ENCODE measurements at places on chromosomes 12 and 14.

DNA sequence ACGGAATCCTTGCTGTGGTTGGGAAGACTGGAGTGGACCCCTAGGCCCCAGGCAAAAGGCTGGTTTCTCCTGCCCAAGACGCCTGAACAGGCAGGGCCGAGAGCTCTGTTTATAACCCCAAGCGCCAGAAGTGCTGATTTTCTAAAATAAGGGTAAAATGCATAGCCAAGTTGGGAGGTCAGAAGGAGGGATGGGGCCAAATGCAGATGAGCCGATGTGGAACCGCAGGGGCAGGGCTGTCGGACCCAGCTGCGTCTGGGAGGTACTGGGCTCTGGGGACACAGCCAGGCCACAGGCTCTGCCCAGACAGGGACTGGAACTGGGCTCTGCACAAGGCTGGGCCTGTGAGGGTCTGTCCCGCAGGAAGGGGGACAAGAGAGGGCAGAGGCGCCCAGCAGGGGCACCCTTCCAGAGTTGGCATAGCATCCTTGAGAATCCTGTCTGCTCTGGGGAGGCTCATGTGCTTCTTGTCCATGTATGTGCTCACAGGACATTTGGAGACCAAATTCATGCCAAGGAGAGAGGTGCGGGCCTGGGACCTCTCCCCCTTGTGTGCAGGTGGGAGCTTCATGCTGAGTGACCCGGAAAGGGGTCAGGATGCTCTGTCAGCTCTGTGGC, 49.1 kb downstream of the JAG2 start:
- DNase-seq: no peak

GRCh38 chr14:85165094-85165493, 364.9 kb upstream of the FLRT2 start:
- no peak for DNase-seq

DNA sequence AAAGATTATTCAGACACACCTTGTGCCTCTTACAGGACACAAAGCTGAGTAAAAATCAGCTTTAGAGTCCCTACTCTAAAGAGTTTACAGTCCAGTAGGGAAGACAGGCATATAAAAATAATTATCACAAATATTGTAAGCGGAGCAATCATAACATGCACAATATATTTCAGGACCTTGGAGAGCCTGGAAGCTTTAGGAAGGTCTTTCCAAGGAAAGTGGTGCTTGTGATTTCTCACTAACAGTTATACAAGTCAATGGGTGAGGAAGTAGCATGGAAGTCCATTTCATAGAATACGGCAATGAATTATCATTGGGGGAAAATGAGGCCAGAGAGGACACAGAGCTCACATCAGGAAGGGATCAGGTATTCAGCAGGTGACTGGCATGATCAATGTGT, 268.3 kb downstream of the C12orf50 start:
- DNase-seq: no peak

DNA sequence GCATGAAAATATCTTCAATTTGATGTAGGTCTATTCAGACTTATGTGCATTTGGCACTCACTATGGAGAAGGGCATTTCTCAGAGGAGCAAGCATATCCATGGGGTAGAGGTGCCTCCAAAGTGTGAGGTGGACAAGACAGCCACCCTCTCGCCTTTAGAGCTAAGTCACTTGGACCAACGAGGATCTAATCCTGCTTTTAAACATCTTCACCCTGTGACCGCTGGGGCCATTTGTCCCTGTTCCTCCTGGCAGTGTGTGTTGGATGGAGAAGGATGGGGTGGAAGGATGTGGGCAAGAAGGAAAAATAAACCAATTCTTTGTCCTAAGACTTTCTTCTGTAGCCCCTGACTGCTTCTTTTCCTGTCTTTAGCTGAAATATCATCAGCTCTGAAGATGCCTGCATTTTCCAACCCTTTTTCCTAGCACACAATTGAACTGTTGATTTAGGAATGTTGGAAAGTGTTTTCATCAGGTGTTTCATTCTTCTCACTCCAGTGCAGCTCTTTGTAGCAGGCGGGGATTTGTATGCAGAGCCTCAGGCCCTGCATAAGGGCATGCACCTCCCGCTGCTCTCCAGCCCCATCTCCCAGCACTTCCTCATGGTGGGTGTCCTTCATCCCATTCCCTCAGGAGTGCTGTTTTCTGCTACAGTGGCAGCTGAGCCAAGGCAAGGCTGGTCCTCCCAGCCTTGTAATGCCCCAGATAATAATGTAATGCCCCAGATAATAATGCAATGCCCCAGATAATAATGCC, 5.3 kb downstream of the FGF6 start:
- DNase-seq: no peak

DNA sequence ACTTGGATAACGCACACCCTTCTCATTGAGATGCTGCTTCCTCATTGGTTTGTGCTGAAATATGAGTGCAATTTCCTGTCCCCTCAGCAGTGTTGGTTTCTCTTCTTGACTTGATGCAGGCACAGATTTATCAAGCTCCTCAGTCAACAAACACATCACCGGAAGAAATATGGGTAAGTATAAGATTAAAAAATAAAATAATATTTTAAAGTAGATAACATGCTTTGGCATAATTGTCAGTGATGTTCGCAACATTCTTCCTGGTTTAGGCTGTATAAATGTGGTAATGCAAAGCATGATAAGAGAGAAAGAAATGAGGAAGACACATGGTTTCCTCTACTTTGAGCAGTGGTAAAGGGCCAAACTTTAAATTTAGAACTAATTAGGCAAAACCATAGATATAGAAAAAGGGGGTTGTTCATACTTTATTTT, at the start of gene GPR65:
Gene GPR65 (plus strand): TSS at position 86 of the 432 bp plus-strand sequence. CDS start 5,713 bp downstream, outside the sequence.
- DNase-seq: no peak

- DNase-seq: no peak
These were observed 962 bp upstream of the KERA start for GRCh38 chr12:91058786-91059185.

DNA sequence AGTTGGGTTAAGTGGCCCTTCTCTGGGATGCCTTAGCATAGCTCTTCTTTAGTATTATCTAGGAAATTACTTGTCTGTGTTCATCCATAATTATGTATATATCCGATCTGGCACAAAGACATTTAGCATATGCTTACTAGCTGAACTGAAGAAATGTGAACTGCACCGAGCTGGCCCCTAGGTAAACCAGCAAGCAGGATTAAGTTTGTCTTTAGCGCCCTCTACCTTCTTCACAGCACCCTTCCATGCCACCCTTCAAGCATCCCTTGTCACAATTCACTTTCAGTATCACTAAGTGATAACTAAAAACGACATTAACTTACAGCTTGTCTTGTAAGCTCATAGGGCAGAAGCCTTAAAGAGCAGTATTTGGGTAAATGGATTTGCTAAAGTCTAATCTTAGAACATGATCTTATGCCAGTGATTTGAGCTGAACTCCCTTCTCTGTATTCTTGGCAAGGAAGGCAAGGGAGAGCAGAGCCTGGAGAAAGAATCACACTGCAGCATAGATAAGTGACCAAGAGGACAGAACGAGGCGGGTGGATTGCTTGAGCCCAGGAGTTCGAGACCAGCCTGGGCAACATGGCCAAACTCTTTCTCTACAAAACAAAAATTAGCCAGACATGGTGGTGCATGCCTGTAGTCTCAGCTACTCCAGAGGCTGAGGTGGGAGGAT, 2.6 kb upstream of the HAL start:
- no peak for DNase-seq

- no peak for DNase-seq
These were observed 32.0 kb upstream of the SSTR1 start for GRCh38 chr14:38175658-38176057.

DNA sequence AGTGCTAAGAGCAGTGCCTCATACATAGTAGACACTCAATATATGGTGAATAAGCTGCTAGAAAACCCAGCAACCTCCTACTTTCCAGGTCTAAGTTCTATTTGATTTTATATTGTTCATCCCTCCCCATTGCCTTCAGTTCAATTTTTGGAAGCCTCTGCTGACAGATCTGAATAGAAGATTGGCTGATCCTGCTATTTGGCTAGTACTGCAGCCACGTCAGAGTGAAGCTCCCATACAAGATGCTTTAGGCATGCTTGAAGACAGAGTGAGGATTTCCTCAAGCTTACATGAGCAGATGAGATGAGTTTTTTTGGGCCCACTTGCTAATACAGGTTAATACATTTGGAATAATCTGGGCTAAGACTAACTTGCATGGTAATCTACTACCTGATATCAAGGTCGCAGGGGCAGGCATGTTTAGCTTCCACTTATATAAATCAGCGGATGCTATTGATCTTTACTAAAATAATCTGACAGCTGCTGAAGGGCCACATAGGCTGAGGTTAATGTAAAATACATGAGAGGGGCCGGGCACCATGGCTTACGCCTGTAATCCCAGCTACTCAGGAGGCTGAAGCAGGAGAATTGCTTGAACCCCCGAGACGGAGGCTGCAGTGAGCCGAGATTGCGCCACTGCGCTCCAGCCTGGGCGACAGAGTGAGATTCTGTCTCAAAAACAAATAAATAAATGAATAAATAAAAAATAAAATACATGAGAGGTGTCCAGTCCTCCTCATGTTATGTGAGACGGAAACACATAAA, 15.9 kb upstream of the AEBP2 start:
- no peak for DNase-seq

DNA sequence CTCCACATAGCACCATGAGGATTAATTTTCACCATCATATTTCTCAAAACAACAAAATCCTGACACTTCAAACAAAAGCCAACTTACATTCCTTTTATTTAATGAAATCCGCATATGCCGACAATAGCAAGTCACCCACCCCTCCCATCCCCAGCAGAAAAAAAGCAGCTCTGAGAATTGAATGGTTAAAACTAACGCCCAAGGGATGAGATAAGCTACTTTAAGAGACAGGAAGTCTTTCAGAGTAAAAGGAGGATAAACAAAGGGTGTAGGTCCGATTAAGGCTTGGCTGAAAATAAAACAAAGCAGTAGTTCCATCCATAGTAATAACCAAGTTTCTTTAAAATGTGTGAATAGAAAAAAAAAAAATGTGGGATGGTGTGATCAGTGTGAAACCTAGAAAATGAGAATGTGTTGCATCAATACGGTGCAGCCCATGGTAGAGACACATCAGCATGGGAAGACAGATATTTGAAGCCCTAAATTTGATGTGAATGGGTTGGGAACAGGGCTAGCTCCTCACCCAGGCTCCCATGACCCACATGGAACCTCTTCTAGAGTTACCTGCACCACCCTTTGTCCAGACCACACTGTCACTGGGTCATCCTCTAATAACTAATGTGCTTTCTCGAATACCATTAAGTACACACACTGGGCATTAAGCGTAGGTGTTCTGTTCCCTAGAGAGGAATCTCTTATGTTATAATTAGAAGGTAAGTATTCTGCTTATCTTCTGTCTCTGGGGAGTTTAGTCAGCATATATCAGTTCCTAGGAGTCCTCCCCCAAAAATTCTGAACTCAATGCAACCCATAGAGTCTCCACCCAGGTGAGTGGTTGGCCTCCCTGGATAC, 31.7 kb downstream of the RTRAF start:
- DNase-seq: no peak

GRCh38 chr14:38134416-38135030, 73.2 kb upstream of the SSTR1 start:
- no peak for DNase-seq

DNA sequence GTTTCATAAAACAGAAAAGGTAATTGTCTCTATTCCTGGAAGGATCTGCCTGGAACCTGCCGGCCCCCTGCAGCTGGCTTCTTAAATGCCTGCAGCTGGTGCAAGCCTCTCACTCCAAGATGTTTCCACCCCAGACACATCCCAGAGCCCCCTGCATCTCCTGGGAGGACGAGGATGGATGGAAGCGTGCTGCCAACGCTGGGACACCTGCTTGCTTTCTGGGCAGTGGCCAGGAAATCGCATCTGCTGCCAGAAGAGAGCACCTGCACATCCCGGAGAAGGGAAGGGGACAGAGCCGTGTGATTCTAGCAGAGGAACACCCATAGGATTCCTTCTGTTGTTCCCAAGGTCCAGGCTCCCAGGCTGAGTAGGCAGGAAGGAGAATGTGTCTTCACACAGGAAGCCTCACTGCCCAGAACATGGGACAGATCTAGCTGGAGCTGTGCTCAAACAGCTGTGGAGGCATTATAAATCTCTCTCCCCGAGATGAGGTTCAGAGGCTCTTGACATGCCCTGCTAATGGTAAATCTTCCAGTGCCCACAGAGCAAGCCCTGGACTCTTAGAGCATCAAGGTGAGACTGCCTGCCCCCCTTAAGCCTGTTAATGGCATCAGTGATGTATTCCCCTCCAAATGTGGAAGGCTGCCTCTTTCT, 138.8 kb upstream of the MAP1LC3B2 start:
- no peak for DNase-seq

DNA sequence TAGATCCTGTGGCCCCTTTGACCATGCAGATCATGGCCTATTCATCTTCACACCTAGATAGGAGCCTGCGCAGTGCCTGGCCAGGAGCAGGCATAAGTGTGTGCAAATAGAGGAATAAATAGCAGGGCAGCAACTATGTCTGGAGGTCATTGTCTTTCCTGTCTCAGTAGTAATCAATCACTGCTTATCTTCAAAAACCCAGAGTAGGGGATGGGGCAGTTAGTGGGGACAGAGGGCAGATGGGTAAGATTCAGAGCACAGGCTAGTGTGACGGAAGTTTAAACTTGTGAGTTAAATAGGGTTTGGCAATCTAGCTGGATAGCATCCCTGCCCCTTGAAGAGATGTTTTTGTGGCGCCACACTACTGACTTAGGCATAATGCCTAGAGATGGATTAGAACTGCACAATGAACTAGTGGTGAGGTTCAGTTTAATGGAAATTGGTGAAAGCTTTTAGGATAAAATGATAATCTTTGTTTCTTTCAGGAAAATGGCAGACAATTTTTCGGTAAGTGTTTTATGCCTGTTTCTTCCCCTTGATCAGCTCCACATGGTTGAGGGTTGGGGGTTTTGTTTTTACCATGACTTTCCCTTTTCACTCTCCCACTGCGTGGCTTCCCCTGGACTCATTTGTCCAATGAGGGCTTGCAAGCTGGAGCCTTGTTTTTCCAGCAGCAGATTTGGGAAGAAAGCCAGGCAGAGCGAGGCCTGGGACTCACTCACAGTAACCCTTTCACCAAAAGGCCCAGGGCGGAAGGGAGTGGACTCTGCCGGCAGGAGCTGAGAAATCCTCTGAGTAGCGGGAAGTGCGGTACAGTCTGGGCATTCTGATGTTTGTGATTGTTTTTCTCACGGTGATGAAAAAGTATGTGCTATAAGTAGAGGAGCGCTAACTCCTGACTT, 8.1 kb downstream of the LGALS3 start:
- DNase-seq: no peak

GRCh38 chr14:81940651-81941050, 407.0 kb upstream of the SEL1L start:
- DNase-seq: no peak

DNA sequence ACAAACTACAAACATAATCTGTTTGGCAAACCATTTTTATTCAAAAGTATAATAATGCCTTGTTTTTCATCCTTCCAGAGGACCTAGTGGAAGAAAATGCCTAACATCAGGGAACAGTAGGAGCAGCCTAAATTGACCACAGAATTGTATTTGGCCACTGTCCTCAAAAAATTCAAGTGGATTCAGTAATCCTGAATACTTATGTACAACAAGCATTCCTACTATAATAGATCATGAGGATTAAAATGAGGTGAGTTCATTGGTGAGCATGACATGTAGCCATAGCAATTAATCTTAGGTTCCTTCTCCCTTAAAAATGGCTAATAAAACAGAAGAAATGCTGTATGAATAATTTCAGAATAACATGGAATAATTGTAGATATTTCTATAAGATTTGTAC, 209.3 kb downstream of the DAD1 start:
- no peak for DNase-seq

All from stimulated activated CD8-positive, alpha-beta memory T cell treated with anti-CD3 and anti-CD28 coated beads, Interleukin-4, amount 100 ng/mL, for 1 hour (primary cell).